Stimulated activated CD4-positive, alpha-beta T cell treated with anti-CD3 and anti-CD28 coated beads, Interleukin-12 subunit alpha, Interleukin-12 subunit beta, amount 100 ng/mL, for 48 hours (primary cell): ENCODE measurements at places on chromosomes 2 and 18.
A peak's percentile ranks its signal among the peaks of the same experiment; 100 is the strongest.

- no peak for DNase-seq
These were observed 1.4 kb downstream of the ATG4B start for GRCh38 chr2:241638940-241639339.

DNA sequence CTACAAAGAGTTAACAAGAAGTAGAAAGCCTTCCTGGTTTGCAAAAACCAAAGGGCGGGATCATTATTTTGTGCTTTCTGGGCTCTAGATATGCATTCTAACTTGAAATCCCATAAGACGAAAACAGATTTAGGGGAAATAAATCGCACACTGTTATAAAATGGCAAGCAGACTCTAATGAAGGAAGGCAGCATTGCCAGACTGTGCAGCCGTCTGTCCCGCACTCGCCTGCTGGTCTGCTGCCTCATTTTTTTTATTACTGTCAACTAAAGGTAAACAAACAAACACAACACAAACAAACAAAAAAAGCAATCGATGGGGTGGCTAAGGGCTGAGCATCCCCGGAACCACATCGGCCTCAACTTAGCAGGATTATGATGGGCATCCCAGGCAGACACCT lies 24.4 kb downstream of the ZNF521 start:
- no peak for DNase-seq

DNA sequence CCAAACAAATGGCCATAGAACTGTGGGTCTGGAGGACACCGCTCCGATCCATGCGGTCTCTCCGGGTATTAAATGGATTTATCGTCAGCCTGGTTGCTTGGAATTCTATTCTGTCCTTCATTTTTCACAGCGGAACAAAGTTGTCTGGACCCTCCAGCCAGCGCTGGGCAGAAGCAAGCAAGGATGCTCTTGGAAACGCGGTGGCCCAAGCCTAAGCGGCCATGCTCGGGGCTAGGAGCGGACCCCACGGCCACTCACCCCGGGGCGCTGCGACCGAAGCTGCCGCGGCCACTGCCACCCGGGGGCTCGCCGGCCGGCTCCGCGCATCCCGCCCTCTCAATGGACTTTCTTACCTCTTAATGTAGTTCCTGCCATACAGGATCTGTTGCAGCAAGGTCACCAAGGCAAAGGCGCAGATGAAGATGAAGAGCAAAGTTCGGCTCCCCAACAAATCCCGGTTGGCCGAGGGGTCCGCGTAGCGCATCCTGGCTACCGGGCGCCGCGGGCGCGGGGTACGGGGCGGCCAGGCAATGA lies 761 bp downstream of the ST8SIA5 start:
- no peak for DNase-seq

DNA sequence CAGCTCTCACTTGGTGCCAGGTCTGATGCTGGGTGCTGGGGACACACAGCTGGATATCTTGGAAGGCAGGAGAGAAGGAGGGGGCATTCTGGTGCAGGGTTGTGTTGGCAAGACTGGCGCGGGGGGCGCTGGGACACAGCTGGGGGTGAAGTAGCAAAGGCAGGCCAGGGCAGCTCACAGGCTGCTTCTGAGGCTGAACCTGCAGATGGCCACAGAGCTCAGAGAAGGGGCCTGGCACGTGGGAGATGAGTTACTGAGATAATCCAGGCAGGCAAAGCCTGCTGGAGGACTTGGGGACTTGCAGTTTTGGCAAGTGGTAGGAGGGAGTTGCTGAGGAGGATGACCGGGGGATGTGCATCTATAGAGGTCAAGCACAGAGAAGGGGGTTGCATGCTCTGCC lies 16.2 kb upstream of the DGKD start:
- DNase-seq, result no peak

DNA sequence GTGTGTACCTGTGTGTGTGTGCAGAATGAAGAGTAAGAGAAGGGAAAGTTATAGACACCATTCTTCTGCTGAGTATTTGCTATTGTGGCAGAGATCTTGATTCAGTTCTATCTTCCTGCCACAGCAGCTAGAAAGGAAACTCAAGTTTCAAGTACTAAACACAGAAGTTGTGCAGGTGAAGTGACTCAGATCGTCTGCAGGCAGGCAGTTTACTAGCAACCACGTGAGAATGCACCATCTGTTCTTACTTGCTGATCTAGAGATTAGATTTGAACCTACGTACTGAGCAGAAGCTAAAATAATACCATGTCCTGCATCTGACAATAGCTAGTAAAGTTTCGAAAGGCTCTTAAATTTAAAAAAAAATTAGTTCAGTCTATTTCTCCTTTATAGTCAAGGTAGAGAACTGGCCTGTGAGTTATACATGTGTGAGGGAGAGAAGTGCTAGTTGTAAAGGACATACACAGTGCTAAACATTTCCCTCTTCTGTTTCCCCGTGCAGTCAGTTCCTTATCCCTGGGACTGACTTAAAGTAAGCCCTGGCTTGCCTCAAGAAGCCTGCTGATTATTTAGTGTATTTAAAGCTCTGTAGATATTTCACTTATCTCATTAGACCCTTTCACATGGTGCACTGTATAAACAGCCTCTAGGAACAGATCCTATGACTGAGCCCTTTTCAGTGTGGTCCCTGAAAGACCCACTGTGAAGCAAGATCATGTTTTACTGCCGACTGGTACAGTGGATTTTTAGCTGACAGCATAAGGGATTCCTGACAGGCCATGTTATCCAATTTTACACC lies 45.0 kb downstream of the SLC38A11 start:
- peak; percentile 3 for DNase-seq

- no peak for DNase-seq
These were observed 205.1 kb upstream of the RBBP8 start for GRCh38 chr18:22728016-22728415.

- DNase-seq, result no peak
These were observed 147.9 kb downstream of the GALNT3 start for GRCh38 chr2:165645930-165646831.

DNA sequence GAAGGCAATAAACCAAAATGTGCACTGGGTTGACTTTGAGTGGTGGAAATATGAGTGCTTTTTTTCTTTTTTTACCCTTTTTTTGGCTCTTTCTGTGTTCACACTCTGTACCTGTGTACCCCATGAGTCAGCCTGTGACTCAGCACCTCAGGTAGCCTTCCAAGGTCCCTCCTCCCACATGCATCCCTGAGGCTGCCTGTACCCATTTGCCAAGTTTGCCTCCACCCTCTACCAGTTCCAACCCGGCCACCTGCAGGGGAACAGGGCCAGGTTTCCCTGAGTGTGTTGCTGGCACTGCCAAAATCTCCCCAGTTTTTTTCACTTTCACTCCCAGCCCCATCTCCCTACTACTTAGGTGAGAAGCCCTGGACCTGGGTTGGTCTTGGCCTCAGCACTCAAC lies 14.0 kb downstream of the CXCR1 start:
- no peak for DNase-seq

DNA sequence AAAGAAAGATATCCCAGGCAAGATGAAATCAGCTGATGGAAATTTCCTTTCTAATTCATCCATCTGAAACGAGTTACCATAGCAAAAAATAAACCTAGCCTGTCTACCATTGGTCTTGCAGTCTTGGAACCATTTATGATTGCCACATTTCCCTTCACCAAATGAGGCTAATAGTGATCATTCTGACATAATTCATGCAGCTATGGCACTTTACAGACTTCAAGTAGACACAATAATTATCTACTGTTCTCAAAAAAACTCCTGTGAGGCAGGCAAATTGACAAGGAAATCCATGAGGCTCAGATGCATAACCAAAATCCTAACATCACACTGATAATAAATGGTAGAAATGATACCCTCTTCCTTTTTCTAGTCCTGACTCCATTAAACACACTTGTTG lies 1669.7 kb upstream of the LRRTM1 start:
- no peak for DNase-seq
